ENCODE measurements at places on chromosomes 2 and 18.

DNA sequence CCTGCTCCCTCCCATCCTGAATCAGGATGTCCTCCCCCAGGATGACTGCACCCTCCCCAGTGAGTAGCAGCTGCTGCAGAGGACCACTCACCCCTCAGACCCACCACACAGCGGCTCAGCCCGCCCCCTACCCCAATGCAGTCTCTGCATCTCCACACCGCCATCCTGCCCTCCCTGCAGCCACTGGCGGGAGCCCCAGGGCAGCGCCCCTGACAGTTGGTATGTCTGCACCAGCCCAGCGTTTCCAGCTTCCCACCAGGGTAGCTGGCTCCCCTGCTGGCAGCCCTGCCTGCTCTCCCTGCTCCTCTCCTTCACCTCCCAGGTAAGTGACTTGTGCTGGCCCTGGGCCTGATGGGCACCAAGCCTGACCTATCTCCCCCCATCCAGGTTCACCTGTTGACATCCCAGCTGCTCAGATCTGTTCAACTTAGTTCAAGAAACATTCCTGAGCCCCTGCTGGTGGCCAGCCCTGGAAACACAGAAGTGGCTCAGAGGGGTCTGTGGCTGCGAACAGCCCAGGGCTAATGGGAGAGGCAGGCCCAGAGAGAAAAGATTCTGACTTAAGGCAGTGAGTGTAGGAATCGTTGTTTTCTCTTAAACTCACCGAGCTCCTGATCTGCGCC lies 117.7 kb upstream of the RAB6C start:
- DNase-seq, result no peak

- no peak for DNase-seq
Observed at GRCh38 chr2:32926708-32927084, 20.1 kb upstream of the LTBP1 start.

GRCh38 chr18:76491776-76492668 lies 3.0 kb downstream of the ZNF516 start:
- peak; percentile 35 for DNase-seq

- DNase-seq, result peak; percentile 22
Observed at GRCh38 chr2:111698743-111699554, 185.0 kb downstream of the ANAPC1 start.

- no peak for DNase-seq
Observed at GRCh38 chr2:70931376-70932000, 4.2 kb upstream of the ATP6V1B1 start.

DNA sequence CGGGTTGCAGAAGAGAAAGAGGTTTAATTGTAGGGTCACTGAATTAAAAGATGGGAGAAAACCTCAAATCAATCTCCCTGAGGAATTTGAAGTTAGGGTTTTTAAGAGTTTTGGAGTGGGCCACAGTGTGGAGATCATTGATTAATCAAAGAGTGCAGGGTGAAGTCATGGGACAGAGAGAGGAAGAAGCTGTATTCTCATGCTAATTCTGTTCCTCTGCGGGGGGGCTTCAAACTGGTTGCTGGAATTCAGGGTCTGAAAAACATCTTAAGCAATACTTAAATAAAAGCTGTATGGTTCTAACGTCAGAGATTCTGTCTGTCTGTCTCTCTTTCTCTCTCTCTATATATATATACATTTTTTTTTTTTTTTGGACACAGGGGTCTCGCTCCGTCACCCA lies 169.8 kb upstream of the SPATS2L start:
- DNase-seq, result no peak

DNA sequence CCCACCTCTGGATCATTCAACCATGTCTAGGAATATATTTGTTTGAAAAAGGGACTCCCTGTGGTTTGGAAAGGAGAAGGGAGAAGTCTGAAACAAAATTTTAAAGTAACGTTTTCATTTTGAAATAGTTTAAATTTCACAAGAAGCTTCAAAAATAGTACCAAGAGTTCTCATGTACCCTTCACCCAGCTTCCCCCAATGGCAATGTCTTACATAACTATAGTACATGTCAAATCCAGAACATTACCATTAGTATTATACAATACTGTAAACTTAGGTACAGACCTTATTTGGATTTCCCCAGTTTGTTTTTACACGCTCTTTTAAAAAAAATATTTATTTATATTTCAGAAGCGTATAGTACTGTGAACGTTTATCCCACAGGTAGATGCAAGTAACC lies 4.0 kb upstream of the LYG2 start:
- DNase-seq, result no peak

DNA sequence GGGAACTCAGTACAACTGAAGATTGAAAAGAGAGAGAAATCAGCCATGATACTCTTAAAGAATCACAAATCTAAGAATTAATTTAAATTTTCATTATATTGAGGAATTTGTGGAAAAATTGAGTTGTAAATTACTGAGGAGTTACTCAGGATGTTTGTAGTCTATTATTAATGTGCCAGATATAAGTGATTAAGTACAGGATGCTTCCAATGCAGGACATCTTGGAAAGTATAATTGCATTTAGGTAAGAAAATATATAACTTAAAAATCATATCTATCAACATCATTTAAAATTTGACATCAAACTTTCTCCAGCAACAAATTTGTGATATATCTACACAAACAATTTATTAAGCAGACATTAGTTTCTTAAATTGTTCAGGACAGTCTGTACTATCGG lies 1.3 kb downstream of the CALCRL start:
- no peak for DNase-seq

DNA sequence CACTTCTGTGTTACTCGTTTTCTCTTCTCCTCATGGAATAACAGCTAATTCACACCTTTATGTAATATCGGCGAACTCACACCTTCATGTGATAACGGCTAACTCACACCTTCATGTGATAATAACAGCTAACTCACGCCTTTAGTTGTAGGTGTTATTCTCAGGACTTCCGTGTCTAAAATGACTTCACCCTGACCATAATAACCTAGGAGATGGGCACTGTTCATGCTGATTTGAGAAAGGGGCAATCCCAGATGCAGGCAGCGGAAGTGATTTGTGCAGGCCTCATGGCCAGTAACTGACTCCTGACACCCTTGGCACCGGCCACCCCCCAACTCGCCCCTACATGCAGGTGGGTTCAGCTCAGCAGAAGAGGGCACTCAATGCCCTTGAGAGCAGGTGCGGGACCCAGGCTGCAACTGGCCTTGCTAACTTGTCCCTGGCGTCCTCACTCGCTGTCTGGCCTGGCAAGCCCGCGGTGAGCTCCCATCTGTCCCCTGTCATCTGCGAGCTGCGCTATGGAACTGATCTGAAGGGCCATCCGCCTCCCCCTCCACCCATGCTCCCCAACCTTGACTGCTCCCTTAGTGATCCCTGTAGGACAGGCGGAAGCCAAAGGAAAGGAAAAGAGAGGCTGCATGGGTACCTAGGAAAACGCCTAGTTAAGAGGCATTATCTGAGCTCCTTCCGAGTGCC lies 42.6 kb upstream of the MTCL1 start:
- DNase-seq, result no peak

DNA sequence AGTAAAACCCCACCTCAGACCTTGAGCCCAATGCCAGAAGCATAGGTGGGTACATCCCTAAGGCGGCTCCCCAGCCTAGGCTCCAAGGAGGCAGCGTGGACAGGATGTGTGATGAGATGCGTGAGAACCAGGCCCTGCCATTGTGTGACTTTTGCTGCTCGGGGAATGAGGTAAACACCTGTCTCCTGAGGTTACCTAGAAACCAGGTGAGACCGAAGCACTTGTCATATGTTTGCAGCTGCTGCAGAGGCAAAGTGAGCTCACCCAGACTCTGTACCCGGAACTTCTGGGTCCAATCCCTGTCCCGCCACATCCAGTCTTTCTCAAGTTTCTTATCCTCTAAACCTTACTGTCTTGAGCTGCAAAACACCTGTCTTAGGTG lies 3.4 kb downstream of the FBLN7 start:
- no peak for DNase-seq

GRCh38 chr2:148935791-148936190 lies 60.8 kb downstream of the KIF5C start:
- no peak for DNase-seq

DNA sequence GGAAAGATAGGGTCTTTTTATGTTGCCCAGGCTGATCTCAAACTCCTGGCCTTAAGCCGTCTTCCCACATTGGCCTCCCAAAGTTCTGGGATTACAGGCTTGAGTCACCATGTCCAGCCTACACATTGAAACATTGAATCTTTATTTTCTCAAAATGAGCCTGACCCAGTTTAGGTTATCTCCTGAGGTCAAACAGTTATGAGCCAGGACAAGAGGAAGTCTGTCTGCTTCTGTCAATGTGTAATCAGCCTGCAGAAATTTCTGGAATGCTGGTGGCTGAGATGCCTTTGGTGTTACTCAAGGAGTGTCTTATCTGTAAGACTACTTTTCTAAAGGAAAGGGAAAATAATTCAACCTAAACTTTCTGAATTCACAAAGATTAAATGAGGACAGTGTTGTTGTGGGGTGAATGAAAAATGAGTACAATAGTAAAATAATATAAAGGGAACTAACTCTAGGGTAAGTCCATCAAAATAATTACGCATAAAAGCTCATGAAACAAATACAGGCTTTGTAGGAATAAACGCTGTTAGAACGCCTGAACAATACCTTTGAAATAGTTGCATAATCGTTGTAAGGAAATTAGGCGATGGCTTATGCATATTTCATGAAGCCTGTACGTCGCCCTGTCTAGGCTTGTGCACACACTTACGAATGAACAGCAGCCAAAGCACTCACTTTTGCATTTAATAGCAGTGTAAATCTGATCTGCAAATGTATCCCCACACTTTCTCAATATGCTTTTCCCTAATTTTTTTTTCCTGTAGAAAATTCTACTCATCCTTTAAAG lies 260.8 kb downstream of the RDH14 start:
- no peak for DNase-seq

DNA sequence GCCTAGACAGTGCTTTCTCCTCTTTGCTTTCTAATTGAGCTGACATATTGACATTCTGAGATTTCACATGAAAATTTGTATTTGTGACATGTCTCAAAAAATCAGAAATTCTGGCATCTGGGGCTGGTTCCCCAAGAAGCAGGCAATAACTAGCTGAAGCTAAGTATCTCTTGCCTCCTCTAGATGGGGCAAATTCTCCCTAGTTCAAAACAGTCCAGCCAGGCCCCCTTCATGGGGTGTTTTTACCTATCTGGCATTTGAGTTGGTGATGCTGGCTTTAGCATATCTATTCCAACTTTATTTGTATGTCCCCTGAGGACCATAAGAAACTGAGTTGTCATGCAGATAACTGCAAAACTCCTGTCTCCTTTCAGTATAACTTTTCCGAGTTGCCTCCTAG lies 39.9 kb downstream of the ARHGAP15 start:
- DNase-seq, result no peak

DNA sequence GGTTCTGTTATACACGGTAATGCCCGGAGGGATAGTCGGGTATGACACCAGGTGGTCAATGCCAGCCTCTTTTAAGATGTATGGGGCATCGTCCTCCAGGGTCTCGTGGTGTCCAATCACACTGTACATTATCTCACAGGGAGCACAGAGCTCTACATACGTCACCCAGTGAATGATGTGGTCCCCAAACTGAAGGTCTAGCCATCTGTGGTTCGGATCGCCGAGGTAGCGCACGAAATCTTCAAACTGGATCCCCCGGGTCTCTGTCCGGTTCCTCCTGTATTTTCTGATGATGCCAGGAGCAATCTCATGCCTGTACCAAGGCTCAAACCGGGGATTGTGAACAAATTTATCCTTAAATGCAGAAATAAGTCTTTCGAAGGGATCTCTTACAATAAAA lies 24.1 kb downstream of the CHST10 start:
- DNase-seq, result no peak

GRCh38 chr2:86065512-86065911 lies 40.2 kb downstream of the POLR1A start:
- no peak for DNase-seq

DNA sequence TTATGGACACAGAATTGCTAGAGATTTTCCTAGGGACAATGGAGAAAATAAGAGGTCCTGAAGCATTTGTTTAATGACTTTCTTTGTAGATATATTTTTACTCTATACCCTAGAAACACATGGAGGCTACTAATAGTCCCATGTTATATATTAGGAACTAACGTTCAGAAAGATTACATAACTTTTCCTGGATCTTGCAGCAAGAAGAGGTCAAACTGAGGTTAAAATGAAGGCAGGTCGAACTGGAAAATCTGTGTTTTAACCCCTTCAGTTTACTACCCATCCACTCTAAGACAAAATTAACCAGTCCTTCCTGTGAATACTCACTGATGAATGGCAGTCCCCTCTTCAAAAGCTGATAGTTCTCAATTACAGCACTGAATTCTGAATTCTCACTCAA lies 1415.8 kb upstream of the CELF4 start:
- DNase-seq, result no peak

- DNase-seq, result no peak
Observed at GRCh38 chr2:178242552-178242883, 48.2 kb downstream of the OSBPL6 start.

- DNase-seq, result peak; percentile 41
Observed at GRCh38 chr2:101623031-101623521, 74.4 kb upstream of the MAP4K4 start.

DNA sequence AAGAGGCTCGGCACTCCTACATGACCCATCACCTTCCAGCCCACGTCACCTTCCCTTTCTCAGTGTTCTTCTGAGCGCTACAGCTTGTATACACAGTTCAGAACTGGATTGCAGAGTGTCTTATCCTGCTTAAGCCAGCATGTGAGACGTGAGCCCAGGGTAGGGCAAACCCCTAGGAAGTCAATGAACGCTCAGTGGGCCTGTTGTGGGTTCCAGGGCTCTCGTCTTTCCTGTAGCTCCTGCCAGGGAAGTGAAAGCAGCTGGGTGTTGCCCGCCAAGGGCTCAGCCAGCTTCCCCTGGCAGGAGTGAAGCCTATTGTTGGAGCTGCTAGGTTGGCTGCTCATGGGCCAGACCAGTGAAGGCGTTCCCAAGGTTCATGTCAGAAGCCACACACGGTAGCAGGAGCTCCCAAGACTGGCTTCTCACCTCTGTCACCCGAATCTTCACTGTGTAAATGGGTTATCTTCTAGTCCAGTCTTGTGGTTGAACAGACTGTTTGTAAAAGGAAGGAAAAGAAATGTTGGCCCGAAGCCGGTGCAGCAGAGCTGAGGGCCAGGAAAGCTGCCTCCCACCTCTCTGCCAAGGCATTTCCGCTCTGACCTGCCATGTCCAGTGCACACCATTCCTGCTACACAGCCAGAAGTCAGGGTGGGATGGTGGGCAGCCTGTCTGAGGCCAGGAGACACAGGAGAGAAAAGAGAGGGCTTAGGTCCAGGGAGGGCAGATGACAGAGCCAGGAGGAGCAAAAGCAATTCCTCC lies 69.6 kb upstream of the RMDN2 start:
- DNase-seq, result no peak

- DNase-seq, result no peak
Observed at GRCh38 chr2:26578581-26578980, 62.6 kb downstream of the CIB4 start.

DNA sequence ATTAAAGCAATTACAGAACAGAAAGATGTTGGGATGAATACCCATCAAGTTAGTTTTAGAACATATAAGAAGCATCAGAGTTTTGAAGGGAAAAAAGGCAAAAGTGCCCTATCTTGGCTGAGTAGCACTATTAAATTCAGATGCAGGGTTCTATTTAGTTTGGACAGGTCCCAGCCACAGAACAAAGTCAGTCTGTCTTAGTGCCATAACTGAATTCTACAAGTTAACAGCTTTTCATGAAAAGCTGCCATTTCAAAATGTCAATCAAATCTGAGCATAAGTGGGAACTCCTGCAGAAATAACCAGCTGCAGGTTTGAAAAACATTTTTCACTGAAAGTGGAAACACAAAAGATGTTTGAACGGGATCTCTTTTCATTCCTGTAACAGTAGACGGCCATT lies 160.4 kb downstream of the SRBD1 start:
- no peak for DNase-seq

Data from stimulated activated naive B cell treated with anti-CD40 and anti-IgM and Interleukin-4, amounts not matched to agents 10 μg/mL and 1 μg/mL and 100 μg/mL, for 72 hours (primary cell).